Heart left ventricle (tissue), 16 donors: ENCODE measurements at places on chromosomes 16 and 17. TPM values are rescaled to one million over a fixed set of nuclear protein-coding genes. Genes with fewer than 3 reads are reported as not detected.

DNA sequence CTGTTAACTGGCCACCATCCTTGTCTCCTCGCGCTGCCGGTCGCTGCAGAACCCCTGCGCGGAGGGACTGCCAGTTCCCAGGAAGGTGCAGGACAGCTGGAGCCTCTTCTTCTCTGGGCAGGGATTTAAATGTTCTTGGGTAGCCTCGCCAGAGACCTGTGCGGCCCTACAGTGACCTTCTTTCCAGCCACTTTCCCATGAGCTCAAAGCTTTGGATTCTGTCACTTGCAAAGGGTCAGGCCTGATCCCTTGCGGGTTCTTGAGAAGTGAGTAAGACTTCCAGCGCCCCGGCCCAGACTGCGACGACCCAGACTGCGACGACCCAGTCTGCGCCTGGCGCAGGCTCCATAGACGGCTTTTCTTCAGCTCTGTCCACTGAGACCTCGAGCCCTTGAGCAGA lies 1.4 kb upstream of the SLFN5 start:
- peak overlapping the region; percentile 86 for H3K4me3 ChIP-seq
- H3K27ac ChIP-seq, result peak overlapping the region; percentile 96
- no peaks in the 10 kb centered on the region for H3K4me1 ChIP-seq

The HEXIM1 gene
- total RNA-seq, result 14.4 TPM

The CD7 gene
- 0.31 TPM for total RNA-seq

The CCDC154 gene
- total RNA-seq, result 0.68 TPM

The ATP2A1 gene
- 0.52 TPM for total RNA-seq
